COR-L47 (cell line): ENCODE measurements at places on chromosomes 4 and X.

DNA sequence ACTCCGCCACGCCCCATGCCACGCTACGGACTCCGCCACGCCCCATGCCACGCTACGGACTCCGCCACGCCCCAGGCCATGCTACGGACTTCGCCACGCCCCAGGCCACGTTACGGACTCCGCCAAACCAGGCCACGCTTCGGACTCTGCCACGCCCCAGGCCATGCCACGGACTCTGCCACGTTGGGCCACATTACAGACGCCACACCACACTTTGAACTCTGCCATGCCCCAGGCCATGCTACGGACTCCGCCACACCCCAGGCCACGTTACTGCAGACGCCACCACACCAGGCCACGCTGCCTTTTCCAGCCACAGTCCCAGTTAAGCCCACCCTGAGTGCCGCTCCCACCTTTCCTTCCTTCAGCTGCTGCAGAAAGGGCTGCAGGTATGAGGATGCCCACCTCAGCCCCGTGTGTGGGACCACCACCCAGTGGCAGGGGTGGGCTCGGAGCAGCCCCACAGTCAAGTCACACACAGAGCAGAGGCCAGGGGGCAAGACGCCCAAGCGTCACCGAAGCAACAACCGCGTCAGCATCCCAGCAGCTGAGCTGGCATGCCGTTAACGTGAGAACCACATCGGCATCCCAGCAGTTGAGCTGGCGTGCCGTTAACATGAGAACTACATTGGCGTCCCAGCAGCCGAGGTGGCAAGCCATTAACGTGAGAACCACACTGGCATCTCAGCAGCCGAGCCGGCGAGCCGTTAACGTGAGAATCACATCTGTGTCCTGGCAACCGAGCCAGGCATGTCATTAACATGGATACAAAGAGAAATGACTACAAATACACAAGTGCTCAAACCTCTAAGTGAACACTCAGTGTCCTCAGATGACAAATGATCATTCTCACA, 26.4 kb downstream of the GAK start:
- no peak for DNase-seq

DNA sequence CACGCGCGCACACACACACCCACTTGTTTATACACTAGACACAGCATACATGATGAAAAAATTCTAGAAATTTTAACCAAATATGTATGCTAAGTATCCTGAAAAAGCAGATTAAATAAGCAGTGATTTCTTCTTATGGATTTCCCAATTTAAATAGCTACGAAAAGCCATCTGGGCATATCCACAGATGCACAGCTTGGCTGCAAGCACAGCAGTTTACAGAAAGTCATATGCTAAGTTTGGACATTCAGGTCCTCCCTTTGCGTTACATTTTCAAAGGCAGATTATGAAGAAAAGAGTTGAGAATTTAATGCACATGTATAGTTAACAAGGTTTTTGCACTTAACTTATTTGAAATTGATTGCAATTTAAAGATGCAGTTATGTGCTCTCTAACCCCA, 542.2 kb upstream of the EPHA5 start:
- no peak for DNase-seq

- peak; percentile 31 for DNase-seq
Measured at GRCh38 chr4:72568959-72569718, at the start of gene ADAMTS3. ADAMTS3 (minus strand) TSS chr4:72569221; CDS start chr4:72568762, 459 bp downstream.

GRCh38 chr4:105093975-105094374, 52.7 kb upstream of the TET2 start:
- DNase-seq = no peak

- DNase-seq = no peak
Measured at GRCh38 chr4:169100670-169101101, 90.6 kb upstream of the CBR4 start.

DNA sequence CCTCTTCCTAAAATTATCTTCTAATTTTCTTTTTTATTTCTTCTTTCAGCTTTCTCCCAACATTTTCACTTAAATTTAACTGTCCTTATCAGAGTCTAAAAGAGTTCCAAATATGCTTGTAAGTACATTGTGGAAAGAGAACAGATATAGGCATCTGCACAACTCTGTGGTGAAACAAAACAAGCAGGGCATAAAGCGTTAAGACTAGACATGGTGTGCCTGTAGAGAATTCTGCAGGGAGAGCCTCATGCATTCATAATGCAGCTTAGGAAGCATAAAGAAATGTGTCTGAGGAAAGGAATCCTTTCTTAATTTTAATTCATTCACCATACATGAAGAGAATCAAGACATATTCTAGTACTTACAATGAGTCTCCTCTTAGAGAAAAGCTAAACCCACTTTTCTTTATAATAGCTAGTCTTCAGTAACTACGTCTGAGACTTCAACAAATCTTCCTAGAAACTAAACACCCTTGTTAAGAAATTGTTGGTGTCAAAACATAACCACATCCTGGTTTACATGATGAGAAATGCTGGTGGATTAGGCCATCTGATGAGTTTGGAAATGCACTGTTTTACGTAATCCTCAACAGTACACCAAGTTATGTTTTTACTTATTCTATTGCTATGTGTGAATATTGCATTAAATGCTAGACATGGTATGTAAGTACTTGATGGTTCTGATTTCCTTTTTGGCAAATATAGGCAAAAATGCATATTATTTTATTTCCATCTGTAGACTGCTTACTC, 307.8 kb upstream of the GIMD1 start:
- DNase-seq = no peak
